Stimulated activated CD8-positive, alpha-beta memory T cell treated with anti-CD3 and anti-CD28 coated beads, Interleukin-12 subunit alpha, Interleukin-12 subunit beta, amount 100 ng/mL, for 1 hour (primary cell): ENCODE measurements at places on chromosomes 1 and 21.

- no peak for DNase-seq
Measured at GRCh38 chr1:117049857-117050256, 10.3 kb upstream of the TTF2 start.

GRCh38 chr21:35179990-35180540, 131.0 kb upstream of the RUNX1 start:
- no peak for DNase-seq

GRCh38 chr1:85484264-85484663, 19.3 kb upstream of the DDAH1 start:
- DNase-seq = no peak

GRCh38 chr1:63827411-63828321, 53.8 kb downstream of the ROR1 start:
- no peak for DNase-seq

GRCh38 chr1:21337928-21338572, 47.8 kb upstream of the ECE1 start:
- no peak for DNase-seq

GRCh38 chr21:31173881-31174555, 135.7 kb upstream of the KRTAP19-8 start:
- DNase-seq = no peak

GRCh38 chr1:216388558-216388957, 34.7 kb downstream of the USH2A start:
- DNase-seq = no peak

DNA sequence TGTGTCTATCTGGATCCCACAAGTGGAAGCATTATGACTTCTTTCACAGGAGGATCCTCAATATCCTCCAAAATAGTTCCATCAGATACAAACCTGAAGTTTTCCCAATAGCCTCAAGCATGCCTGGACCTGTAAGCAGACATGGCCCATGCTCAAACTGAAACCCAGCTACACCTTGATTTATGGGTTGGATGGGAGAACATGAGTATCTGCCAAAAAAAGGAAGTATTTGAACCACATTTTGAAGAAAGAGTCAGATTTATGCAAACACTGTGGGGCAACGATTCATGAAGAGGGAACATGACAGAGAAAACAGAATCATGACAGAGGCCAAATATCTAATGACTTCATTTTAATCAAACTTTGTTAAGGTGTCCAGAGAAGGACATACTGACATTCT, 351.0 kb upstream of the NFIA start:
- no peak for DNase-seq

DNA sequence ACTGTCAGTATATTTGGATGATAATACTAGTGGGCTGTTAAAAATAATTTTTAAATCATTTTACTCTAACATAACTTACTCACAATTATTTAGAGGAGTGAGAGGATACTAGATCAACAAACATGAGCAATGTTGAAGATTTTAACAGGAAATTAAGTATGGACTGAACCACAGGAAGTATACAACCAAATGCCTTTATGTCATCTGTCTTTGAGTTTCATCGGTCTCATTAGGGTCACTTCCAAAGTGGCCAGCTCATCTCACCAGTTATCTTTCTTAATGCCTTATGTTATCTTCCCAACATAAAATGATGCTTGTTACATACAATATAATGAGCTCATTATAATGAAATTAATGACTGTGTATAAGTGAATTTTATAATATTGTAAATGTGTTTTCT, 1.5 kb upstream of the RGS1 start:
- no peak for DNase-seq

- no peak for DNase-seq
Measured at GRCh38 chr1:170240409-170240808, 94.7 kb downstream of the NTMT2 start.

- no peak for DNase-seq
Measured at GRCh38 chr1:203065191-203065590, 20.6 kb downstream of the MYOG start.

DNA sequence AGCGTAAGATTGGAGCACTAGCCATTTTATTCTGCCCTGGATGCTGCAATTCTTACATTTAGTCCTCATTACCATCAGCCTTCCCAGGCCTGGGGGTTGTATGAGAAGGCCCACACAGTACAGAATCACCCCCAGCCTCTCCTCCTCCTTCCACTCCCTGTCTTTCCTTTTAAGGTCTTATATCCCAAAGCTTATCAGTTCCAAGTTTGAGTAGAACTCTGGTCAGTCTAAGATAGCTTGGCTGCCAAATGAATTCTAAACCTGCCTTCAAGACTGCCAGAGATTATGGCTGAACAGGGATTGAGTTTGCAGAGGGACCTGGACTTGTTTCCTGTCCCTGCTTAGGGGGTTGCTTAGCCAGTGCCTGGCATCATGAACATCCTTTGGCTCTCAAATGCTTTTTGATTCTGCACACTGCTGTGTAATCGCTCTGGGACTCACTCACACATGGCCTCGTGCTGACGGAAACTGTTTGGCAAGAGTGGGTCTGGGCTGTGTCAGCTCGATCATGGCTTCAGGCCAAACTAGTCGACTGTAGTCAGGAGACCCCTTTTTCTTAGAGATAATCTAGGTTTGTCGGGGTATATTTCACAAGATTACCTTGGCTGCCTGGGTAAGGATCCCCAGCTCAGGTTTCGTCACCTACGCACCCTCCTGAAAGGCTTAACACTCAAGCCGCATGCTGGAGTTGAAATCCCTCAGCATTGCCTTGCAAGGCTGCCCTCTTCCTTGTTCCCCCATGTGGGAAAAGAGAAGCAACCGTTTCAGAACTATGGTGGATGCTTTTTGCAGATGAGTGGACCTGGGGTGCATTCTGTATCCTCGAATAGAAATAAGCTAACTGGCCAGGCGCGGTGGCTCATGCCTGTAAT, 252.6 kb downstream of the NFIA start:
- no peak for DNase-seq

DNA sequence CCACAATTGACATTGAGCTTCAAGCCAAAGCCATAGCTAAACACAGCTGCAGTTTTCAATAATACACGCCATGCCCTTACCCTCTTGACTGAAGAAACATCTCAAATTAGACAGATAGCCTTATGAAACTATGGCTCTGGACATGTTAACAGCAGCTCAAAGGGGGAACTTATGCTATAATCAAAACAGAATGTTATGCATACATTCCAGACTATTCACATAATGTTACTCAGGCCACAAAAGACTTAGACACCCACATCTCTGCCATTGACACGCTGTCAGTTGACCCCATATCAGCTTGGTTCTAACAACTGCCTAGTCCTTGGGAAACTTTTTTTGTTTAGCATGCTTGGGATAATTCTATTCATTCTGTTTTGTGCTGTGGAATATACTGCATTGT, 2.3 kb upstream of the NENF start:
- DNase-seq = no peak
